ENCODE measurements at places on chromosomes 3 and 15. TPM values are rescaled to one million over a fixed set of nuclear protein-coding genes. Genes with fewer than 3 reads are reported as not detected.
A peak's percentile ranks its signal among the peaks of the same experiment; 100 is the strongest.

The SUMF1 gene
- total RNA-seq: 6.9 TPM

The ATP13A4 gene
- total RNA-seq: 0.52 TPM

GRCh38 chr3:192570821-192571791 is 156.2 kb downstream of the FGF12 start:
- DNase-seq: peak; percentile 70

The GPR160 gene
- 0.55 TPM for total RNA-seq

GRCh38 chr3:32435911-32436815 is 44.5 kb downstream of the CMTM7 start:
- DNase-seq: no peak

- peak; percentile 85 for DNase-seq
Observed at GRCh38 chr3:197352382-197352781, 54.0 kb upstream of the DLG1 start.

- DNase-seq: no peak
Observed at GRCh38 chr15:99546441-99547100, 19.2 kb upstream of the MEF2A start.

The ISLR gene
- 11.6 TPM for total RNA-seq

- DNase-seq: no peak
Observed at GRCh38 chr3:136634821-136635220, 117.4 kb downstream of the STAG1 start.

- no peak for DNase-seq
Observed at GRCh38 chr3:188326111-188326510, 172.2 kb downstream of the LPP start.

- DNase-seq: no peak
Observed at GRCh38 chr3:193068365-193068764, 150.7 kb upstream of the MB21D2 start.
